ENCODE measurements at places on chromosomes 3 and 15.
A peak's percentile ranks its signal among the peaks of the same experiment; 100 is the strongest.

DNA sequence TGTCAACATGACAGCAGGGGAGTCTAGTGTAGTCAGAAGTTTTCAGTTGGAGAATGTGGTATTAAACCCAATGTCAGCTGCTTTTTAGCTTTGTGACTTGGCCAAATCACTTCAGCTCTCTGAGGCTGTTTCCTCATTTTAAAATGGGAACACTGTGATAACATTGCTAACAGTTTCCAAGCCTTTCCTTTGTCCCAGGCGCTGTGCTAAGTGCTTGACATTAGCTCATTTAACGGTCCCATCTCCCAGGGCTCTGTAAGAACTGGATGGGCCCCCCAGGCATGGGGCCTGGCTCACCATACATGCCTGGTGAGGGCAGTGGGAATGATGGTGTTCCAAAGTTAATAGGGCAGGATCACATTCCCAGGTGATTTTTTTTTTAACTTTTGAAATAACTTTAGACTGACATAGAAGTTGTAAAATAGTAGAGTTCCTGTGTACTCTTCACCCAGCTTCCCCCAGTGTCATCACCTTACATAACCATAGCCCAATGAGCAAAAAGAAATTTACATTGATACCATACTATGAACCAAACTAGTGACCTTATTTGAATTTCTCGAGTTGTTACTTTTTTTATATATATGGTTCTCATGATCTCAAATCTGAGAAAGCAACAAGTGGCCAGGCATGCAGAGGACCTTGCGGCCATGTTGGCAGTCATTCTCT is 7.7 kb downstream of the RASL12 start:
- DNase-seq = no peak

DNA sequence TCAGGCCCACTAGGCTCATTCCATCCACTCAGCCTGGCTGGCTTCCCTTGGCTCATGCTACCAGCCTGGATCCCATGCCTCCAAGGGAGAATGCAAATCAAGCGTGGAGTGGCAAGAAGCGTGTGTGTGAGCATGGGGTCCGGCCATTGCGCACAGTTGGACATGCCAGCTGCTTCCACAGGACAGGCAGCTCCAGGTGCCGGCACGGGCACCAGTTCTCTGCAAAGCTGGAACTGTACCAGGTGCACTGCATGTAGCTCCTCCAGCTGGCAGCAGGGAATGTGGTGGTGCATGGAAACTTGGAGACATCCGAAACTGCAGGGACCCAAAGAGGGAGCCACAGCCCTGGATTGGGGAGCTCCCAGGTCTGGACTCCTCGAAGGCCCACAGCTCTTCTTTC is 449.8 kb downstream of the EPHA6 start:
- DNase-seq = no peak

- DNase-seq = no peak
Measured at GRCh38 chr3:184175506-184175905, 851 bp downstream of the AP2M1 start.

DNA sequence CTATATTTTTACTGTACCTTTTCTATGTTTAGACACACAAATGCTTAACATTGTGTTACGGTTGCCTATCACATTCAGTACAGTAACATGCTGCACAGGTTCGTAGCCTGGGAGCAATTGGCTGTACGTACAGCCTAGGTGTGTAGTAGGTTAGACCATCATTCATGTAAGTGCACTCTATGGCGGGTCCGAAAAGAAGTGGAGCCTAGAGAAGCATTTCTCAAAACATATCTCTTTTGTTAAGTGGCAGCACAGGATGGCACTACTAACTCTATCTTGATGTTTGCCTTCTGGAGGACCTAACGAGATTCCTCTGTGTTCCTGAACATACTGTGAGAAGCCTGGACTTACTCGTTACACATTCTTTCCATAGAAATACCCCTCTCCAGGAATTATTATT is 132.3 kb upstream of the ADPGK start:
- no peak for DNase-seq

- no peak for DNase-seq
Measured at GRCh38 chr3:168093790-168094189, 1.9 kb downstream of the GOLIM4 start.

DNA sequence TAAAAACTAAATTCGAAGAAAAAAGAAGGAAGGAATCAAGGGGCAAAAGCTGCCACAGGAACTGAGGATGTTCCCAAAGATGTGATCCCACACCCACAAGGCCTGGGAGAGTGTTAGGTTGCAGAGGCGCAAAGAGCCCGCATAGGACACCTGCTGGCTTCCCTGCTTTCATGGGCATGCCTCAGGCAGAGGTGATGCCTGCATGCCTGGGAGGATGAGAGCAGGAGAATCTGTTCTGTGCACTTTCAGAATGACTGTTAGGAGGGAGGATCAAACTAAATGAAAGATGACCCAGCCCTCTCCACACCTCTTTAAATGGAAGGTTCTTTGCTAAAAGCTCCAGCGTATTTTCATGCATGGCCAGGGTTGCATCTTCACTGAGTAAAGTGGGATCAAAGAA is 162.4 kb downstream of the PLCL2 start:
- no peak for DNase-seq

DNA sequence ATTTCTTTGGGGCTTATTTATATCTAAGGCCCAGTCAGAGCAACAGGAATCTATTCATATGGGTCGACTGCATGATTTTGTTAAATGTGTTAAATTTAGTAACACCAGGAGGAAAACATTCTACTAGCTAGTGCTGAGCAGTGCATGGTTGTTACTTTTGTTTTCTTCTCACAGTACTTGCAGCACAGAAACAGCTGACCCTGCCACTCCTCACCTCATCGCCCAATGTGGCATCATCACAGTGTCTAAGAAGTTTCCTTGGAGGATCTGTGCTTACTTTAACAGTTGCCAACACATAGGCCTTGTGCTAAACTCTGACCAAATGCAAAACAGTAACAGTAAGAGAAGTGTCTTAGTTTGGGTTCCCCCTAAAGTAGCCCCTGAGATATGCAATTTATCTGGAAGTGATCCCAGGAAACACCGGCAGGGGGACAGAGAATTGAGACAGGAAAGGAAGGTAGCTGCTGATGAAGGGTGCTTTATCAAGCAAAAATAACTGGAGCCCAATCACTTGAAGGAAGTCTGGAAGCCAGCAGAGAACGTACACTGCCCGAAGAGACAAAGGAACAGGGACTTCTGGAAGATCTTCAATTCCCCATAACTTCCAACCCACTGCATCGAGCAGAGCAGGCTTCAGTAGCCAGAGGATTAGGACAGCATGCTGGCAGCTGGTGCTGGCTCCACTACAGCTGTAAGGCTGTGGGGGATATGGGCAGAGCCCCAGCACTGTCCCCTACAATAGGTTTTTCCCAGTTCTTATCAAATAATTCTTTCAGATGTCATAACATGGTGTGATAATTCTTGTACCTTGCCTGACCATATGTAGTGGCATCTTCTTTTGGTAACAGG is 36.0 kb upstream of the ULK4 start:
- DNase-seq = peak; percentile 3

DNA sequence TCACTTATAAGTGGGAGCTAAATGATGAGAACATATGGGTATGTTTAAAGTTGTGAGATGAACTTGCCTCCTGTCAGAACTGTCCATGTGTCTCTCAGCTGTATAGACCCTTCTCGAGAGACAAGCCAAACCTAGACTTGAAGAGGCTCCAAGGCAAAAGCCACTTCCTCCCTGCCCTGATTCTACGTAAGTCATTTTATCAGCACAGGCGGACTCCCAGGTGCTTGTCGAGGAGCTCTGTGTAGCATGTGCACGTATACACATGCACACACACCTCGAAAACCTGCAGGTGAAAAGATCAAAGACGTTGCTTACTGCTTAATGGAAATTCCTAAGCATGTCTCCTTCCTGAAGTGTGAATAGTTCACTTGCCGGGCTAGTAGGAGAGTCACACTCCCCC is 5.6 kb upstream of the CLEC3B start:
- DNase-seq = no peak

GRCh38 chr3:13564751-13565560 is 16.0 kb downstream of the FBLN2 start:
- no peak for DNase-seq

- peak; percentile 60 for DNase-seq
Measured at GRCh38 chr15:82021992-82022391, 23.8 kb downstream of the MEX3B start.

DNA sequence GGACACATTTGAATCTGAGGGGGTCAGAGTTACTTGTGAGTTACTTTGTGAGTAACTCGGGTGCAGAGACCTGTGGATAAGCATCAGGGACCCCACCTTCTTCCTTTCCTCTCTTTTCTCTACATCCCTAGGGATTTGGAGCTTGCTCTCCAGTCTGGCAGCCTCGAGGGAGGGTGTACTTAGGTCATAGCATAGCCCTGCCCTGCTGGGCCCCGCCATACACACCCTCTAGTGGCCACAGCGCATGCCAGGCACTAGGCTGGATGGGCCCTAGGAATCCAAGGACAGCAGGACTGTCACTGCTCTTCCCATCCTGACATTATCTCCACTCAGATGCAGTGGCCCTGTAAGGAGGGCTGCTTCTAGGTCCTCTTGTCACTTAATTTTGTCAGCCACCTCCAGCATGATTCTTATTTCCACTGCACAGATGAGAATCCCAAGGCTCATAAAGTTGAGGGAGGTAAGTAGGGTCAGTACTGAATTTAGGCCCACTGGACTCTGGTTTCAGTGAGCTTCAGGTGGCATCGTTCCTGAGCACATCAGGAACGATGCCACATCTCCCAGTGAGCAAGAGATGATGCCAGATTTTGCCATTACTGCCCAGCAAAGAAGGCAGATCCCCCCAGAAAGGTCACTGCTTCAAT is 3.6 kb upstream of the SMAD6 start:
- DNase-seq = peak; percentile 56

GRCh38 chr15:85708402-85708941 is 86.3 kb downstream of the KLHL25 start:
- no peak for DNase-seq
